ENCODE measurements at places on chromosomes 4 and X. TPM values are rescaled to one million over a fixed set of nuclear protein-coding genes. Genes with fewer than 3 reads are reported as not detected.

GRCh38 chr4:168643111-168643795 lies 146.4 kb downstream of the PALLD start:
- DNase-seq, result no peak

DNA sequence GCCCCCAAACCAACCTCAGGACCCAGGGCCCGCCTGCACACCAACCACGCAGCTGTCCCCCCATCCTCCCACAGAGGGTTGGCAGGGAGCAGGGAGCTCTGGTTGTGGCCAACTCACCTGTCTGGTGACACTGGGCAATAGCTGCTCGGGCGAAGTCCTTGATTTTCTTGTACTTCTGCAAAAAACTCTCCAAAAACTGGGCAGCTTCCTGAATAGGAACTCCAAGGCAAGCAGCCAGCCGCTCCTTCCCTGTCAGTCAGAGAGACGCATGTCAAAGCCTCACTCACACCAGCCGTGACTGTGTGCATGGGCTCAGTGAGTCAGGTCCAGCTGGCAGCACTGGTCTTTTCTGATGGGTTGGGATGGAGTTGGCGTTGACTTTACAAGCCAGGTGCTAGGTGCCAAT lies 26.4 kb downstream of the NAT8L start:
- DNase-seq, result no peak

DNA sequence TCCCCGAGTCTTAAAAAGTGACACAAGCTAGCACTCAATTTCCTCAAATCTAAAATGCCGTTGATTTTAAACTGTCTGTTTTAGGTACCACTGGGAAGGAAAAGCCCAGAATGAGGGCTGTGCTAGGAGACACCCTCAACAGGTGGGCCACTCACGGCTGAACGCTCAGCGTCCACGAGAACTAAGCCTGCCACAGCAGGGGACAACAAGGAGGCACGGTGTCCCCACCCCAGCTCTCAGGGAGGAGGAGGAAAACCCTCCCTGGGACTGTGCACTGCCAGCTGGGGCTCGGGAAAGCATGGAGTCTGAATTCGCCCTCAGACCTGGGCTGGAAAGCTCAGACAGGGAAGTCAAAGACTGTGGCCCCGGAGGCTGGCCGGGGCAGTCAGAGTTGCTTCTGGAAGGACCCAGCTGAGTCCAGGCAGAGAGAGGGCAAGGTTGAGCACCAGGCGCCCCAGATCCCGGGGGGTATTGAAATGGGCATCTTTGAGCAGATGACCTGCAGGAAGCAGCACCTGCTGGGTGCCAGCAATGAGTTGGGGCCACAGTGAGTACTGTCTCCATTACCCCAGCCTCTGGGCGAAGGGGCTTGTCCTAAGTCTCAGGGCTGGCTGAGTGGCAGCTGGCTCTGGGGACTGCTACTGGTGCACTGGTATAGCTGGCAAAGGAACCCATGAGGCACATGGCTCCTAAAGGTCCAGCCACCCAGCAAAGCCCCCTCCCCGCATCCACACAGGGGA lies 769 bp upstream of the CPZ start:
- DNase-seq, result no peak

DNA sequence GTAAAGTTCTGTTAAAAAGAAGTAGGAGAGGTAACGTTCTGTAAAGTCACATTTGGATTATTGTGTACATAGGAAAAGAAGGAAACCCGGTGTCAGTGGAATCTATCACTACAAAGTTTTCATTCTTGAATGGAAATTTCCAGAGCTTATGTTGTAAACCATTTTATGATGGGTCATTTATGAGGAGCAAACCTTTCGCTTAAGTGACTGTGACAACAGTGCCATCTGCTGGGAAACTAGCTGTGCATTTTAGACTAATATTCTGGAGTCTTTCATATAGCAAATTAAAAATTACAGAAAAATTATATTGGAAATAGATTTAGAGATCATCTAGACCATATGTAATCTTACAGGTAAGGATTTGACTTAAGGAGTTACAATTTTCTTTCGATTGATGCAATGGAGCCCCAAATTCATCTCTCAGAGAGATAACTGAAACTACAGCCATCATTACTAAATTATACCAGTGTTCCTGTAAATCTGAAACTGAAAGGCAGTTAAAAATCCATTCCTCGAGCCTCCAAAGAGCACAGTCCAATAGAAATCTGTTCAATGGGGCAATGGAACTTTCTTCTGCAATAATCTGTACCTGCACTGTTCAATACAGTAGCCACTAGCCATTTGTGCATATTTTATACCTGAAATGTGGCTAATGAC lies 26.9 kb downstream of the ASB9 start:
- DNase-seq, result no peak

FOXR2 gene
- not detected for total RNA-seq

DNA sequence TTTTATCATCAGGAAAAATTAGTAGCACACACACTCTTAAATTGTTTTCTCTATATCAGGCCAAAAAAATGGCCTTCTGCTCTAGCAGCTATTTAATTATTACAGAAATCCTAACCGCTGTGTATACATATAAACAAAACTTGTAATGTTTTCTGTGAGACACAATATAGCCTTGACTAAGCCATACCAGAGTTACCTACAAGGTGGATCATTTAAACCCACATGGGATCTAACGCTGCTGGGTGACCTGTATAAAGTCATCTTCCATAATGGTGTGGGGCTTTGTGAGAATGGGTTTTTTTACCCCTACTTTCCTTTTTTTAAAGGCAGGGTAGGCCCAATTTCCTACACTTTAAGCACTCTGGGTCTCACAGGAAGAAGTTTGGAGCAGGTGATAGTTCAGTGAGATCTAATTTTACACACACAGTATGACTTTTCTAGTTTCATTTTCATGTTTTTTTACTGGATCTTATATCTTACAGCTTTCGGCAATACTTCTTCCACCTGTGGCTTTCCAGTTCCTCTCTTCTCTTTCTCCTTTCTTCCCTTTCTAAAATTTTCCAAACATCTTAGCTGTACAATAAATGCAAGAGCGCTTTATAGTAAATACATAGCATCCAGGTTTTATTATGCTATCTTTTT lies 66.9 kb upstream of the MMAA start:
- no peak for DNase-seq

TSPAN7 gene
- 52.2 TPM for total RNA-seq

DNA sequence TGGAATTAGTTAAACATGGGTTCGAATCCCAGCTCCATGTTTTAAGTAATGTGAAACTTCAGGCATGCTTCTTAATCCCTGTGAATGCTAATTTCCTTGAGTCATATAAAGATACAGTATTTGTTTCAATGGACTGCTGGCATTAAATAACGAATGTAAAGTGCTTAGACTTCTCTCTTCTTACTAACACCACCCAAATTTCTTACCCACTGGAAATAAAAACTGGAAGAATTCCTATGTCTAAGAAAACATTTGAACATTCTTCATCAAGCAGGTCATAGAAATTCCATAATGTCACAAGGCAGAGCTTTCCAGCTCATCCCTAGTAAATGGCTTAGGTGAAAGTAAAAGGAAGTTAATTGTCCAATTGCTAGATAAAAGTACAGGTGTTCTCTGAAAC lies 172.5 kb downstream of the ANK2 start:
- no peak for DNase-seq

HSPA4L gene
- 8.7 TPM for total RNA-seq

CTAG1B gene
- not detected for total RNA-seq

DNA sequence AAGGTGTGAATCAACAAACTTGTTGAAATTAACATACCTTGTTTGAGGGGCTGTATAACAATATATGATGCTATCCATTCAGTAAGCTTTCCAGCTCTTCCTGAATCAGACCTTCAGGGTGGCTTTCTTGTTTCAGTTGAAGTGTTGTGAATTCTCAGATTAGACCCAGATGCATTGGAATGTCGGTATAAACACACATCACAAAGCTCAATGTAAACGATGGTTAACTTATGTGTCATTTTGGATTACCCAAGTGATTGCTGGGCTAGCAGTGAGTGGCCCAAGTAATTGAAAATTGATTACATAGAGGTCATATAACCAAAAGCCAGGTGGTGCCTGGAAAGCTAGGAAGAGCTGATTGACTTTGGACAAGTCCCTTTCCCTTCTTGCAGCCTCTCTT lies 115.0 kb downstream of the SHROOM4 start:
- no peak for DNase-seq

DNA sequence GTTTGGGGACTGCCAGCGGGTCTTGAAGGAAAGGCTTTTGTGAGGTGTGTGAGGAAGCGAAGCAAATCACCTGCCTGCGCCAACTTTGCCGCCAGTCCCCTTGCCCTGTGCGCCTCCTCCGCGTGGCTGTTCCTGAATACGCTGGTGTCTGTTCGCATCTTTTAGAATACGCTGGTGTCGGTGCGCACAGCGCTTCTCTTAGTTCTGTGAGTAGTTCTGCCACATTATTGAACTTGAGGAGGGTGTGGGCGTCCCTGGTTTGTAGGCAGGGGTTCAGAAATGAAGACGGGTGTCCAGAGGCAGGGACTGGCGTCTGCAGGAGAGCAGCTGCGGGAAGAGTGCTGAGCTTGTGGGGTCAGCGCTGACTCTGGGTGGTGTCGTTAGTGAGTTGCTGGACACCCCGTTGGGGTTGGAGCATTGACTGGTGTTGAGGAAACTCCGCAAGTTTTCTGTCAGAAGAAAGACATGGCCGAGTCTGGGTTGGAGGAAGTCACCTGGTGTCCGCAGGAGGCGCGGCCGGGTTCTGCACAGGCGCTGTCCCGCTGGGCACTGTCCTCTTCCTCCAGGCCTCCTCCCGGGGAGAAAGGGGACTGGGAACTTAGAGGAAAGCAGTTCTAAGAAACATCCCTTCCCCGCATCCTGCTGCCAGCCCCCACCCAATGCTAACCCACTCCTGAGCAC lies 930 bp downstream of the ZNF718 start:
- DNase-seq, result no peak

DNA sequence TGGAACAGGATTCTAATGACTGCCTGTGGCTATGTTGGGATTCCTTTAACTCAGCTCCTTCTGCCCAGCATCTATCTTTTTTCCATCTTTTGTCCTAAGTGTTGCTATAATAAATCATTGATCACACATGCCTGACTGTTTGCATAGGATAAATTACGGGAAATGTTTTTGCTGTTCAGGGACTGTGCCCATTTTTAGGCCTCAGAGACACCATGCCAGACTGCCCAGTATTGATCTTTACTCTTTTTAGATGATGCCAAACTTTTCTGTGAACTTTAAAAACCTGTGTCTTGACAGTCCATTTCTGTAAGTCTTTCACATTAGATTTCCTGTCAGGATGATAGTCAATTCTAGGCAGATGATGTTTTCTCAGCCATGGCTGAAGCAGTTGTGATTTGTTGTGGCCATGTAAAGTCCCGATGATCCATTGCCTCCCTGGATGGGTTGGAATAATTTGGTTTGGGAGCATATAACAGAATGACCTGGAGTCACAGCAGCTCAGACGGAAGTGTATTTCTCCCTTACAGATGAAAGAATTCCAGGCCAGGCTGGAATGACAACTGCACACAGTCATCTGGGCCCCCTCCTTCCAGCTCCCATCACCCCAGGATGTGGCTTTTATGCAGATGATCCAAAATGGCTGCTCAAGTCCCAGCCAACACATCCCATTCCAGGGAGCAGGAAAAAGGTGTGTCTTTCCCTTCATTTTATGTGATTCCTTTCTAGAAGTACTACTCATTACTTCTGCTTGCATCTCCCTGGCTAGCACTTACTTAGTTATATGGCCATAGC lies 3.4 kb downstream of the HTT-AS start:
- no peak for DNase-seq

DNA sequence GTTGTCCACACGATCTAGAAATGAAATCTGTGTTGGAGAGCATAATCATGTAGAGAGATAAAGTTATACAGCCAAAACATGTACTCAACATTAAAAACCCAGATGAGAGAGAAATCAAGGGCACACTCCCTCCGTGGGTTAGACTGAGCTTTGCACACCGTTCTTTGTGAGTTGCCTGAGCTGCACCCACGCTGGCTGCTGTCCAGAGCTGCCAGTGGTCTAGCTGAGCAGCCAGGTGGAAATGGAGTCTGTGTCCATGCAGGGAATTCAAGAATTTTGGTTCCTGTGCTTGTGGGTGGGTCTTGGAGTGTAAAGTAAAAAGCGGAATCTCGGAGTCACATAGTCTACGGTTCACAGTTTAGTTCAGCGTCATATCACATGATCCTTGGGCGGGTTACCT lies 84.6 kb downstream of the GPR143 start:
- no peak for DNase-seq

GRCh38 chrX:102976793-102977495 lies 39.9 kb downstream of the RAB40AL start:
- DNase-seq, result no peak

CCDC120 gene
- total RNA-seq, result 5.1 TPM

DNA sequence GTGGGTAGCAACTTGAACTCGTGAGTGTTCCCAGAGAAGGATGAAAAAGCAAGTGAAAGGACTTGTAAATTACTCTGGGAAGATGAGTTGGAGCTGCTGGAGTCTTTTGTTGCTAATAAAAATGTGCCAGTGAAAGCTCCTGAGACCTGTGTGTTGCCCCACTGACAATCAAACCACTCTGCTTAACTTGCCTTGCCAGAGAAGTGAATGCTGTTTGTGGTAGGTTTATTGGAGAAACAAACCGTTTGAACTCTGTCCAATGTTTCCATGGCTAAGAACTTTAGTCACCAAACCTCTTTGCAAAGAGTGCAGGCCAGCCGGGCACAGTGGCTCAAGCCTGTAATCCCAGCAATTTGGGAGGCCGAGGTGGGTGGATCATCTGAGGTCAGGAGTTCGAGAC lies 586.9 kb downstream of the PCDH7 start:
- DNase-seq, result no peak

DNA sequence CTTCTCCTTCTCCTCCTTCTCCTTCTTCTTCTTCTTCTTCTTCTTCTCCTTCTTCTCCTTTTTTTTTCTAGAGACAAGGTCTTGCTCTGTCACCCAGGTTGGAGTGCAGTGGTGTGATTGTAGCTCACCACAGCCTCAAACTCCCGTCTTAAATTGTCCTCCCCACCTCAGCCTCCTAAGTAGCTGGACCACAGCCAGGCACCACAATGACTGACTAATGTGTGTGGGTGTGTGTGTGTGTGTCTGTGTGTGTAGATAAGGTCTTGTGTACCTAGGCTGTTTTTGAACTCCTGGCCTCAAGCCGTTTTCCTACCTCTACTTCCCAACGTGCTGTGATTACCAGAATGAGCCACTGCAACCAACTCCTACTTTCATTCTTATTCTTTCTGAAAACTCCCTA lies 390.9 kb downstream of the ADAM29 start:
- no peak for DNase-seq

DNA sequence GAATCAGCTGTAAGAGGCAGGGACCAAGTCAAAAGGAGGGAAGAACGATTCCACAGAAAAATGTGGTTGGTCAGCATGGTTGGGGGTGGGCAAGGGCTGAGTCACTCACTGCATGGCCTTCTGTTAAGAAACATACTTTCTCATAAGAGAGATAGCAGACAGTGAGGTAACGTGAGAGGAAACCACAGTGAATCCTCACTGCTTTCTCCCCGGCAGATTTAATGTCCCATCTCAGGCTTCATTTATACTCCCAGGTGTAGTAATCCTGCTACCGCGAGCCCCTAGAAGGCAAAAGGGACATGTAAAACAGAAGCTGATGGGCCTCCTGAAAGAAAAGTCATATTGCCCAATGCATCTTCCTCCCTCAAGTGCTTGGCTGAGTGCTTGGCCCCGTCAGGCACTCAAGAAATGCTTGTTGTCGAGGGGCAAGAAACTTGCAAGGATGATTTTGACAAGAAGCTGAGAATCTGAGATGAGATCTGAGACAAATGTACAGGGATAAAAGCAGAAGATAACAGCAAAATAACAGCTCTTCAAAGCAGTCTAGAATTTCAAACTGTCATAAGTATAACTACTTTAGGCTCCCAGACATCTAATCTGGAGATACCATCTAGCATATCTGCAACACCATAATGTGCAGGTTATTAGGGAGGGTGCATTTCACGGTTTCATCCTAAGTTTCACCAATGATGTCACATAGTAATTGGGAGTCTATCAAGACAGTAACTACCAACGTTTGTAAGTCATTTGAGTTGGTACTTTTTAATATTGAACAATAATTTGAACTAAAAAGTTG lies 40.2 kb downstream of the SH3KBP1 start:
- DNase-seq, result no peak

LNX1 gene
- total RNA-seq, result 5.8 TPM

All from esophagus muscularis mucosa (tissue), 4 donors.